ENCODE measurements at places on chromosomes 3 and 15. TPM values are rescaled to one million over a fixed set of nuclear protein-coding genes. Genes with fewer than 3 reads are reported as not detected.

DNA sequence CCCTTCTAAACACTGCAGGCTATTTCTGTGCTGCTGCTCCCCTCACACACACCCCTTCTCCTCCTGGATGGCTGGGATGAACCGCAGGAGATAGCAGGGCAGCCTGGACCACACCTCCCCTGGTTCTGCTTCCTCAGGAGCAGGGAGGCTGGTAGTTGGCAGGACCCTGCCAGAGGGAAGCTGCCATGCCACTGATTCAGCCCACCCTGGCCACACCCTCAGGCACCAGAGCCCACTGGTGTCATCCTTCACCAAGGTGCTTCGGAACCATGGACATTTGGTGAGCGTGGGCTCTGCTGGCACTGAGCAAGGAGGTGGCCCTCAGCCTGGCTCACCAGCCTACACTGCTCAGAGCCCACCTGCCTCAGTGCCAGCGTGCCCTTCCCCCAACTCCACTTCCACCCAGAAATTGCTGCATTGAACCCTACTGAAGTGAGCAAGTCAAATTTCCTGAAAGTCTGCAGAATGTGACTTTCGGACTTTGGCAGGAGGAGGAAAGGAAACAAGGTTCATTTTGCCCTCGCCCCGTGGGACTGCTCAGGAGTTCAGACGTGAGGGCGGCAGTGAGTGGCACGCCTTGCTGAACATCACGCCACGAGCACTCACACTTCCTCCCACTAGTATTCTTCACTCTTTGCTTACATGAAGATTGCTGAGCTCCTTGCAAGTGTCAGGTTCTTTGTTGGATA is 26.3 kb downstream of the BMF start:
- no peak for DNase-seq

The SLC22A14 gene
- total RNA-seq, result not detected

- no peak for DNase-seq
These were observed 426.5 kb upstream of the RASGRP1 start for GRCh38 chr15:38991126-38991525.

GRCh38 chr3:63046580-63046979 is 171.4 kb upstream of the CADPS start:
- no peak for DNase-seq

DNA sequence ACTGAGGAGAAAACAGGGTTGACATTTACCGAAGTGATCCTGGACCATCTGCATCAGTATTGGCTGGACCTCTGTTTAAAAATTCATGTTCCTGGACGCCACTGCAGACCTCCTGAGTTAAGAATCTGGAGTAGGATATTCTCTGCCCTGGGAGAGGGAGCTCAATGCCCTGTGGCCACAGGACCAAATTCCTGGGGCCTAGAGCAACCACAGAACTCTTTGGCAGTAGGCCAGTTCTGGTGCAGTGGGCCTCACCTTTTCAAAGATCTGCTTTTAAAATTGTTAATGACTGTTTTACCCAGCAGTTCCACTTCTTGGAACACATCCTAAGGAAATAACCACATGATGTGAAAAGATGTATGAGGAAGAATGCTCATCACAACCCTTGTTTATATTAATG is 133.3 kb upstream of the ADPGK start:
- DNase-seq, result no peak

GRCh38 chr15:73227433-73228056 is 141.2 kb downstream of the HCN4 start:
- no peak for DNase-seq

DNA sequence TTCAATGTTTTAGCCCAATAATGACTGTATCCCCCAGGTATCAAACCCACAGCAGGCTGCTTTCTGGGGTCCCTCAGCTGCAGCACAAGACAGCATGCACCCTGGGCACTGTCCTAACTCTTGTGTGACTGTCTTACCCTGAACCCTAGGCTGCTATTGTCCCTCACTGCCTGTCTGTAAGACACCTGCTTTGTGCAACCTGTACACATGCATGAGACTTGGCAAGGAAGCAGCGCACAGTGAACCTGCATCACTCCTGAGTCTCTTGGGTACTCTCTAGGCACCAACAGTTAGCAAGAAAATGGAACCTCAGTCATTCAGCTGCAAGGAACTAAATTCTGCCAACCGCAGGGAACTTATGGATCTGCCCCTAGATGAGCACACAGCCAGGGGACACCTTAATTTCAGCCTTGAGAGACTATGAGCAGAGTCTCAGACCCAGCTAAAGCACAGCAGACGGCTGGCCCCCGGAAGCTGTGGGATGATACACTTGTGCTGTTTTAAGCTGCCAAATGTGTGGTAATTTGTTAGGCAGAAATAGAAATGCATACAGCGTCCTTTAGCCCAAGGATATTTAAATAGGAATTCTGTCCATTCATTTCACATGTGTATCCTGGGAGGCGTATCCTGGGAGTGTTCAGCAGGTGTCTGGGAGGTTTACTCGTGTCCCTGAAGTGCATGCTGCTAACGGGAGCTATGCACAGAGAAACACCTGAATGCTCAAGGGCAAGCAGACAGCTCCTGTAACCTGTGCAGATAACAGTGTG is 223.8 kb downstream of the KLF13 start:
- DNase-seq, result no peak

- DNase-seq, result no peak
These were observed 151.2 kb upstream of the TMCO5A start for GRCh38 chr15:37783290-37783689.

The MCF2L2 gene
- 2.3 TPM for total RNA-seq

- DNase-seq, result peak; percentile 59
These were observed 33.3 kb upstream of the MRPS22 start for GRCh38 chr3:139310474-139310933.

GRCh38 chr3:24196526-24196925 is 251.4 kb downstream of the NR1D2 start:
- no peak for DNase-seq

The FRMD5 gene
- total RNA-seq, result 6.5 TPM

GRCh38 chr3:15333099-15333955 is 941 bp upstream of the SH3BP5 start:
- DNase-seq, result no peak

- DNase-seq, result no peak
These were observed 444.0 kb downstream of the EPHB1 start for GRCh38 chr3:135238871-135239614.

- no peak for DNase-seq
These were observed 20.5 kb downstream of the EAF2 start for GRCh38 chr3:121855555-121855954.

GRCh38 chr3:144431134-144431533 is 459.5 kb downstream of the DIPK2A start:
- DNase-seq, result no peak

DNA sequence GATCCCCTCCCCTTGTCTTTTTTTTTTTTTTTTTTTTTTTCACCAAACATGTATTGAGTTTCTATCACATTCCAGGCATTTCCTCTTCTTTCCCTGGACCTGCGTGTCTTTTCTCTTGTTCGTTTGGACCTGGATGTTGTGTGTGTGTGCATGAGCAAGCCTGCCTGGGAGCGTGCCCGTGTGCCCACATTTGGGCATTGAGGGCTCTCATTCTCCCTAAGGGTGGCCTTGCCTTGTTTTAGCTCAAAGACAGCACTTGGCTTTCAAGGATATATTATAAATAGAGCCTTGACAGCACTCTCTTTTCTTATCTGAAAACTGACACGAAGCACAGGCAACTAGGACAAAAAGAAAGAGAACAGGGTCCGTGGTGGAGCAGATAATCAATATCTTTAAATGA is 39.0 kb upstream of the SLC25A26 start:
- DNase-seq, result no peak

The DNAJB11 gene
- total RNA-seq, result 71.3 TPM
